ENCODE measurements at places on chromosomes 5 and 9.

DNA sequence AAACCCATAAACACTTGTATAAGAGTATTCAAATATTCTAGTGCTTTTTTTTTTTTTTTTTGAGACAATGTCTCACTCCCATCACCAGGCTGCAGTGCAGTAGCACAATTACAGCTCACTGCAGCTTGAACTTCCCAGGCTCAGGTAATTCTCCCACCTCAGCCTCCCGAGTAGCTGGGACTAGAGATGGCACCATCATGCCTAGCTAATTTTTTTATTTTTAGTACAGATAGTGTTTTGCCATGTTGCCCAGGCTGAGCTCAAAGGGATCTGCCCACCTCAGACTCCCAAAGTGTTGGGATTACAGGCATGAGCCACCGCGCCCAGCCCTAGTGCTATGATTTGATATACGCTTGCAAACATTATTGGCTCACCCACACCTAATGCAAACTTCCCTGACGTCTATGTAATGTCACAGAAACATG, 11.8 kb downstream of the IL6ST start:
- DNase-seq: no peak

- no peak for DNase-seq
Observed at GRCh38 chr5:45677524-45677923, 18.7 kb downstream of the HCN1 start.

- peak; percentile 36 for DNase-seq
Observed at GRCh38 chr9:89179895-89180734, 1.5 kb upstream of the SHC3 start.

DNA sequence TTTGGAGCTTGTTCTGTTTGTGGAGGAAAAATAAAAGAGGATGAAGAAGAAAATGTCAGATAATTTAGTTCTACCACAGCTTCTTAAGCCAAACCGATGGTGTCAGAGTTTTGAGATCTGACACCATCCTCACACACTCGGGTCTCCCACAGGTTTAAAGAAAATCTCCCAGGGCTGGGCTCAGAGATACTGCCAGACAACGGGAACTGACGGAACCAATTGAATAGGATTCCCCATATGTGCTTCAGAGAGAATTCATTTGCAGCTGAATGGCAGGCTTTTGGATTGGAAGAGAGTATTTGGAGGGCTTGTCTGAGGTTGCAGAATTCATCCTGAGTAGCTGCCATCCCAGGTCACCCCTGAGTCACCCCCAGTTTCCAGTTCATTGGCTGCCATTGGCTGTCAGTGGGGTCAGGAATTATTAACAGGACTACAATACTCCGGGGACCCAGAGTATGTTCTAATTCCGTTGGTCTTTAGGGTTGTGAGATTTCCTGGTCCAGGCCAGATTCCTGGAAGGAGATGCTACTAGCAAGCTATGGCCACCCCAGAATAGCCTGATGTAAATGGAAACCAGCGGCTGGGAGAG, 131.3 kb downstream of the PDZD2 start:
- DNase-seq: no peak

- no peak for DNase-seq
Observed at GRCh38 chr9:115232181-115232774, 114.3 kb upstream of the TNC start.

DNA sequence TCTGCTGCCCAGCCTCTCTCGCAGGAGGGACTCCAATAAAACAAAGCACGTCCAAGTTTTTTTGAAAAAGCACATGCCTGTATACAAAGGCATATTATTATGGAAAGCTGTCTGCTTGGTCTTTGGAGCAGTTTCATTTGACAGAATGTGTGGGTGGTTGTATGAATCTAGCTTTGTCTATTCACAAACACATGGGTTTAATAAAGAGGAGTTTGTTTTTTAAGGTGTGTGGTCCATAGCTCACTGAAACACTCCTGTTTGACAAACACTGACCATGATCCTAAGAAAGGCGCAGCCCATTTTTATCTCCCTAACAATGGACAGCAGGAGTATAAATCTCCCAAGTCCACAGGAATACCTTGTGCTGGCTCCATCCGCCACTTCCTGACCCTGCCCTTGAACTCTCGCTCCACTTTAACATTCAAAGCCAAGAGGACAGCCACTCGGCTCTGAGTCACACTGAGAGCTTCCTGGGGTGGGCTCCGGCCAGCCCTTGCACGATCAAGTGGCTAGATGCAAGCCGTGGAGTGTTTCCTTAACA, 371.9 kb downstream of the EBF1 start:
- no peak for DNase-seq
